ENCODE measurements at places on chromosomes 3 and 15.

DNA sequence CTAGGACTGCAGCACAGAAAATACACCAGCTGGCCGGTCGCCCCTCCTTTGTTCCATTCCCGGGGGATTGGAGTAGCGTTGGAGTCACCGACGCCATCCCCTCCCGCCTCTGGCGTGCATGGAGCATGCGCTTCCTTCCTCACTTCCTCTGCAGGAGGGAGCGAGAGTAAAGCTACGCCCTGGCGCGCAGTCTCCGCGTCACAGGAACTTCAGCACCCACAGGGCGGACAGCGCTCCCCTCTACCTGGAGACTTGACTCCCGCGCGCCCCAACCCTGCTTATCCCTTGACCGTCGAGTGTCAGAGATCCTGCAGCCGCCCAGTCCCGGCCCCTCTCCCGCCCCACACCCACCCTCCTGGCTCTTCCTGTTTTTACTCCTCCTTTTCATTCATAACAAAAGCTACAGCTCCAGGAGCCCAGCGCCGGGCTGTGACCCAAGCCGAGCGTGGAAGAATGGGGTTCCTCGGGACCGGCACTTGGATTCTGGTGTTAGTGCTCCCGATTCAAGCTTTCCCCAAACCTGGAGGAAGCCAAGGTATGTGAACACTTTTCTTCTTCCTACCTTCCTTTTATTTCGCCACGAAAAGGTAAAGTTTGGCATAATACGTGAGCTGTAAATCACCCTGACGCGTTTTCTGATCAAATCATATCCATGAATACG is at the start of gene SCG3:
SCG3 (plus strand) TSS at position 201 of the 661 bp plus-strand sequence; CDS start at position 454, 253 bp downstream.
- peak; percentile 51 for DNase-seq

DNA sequence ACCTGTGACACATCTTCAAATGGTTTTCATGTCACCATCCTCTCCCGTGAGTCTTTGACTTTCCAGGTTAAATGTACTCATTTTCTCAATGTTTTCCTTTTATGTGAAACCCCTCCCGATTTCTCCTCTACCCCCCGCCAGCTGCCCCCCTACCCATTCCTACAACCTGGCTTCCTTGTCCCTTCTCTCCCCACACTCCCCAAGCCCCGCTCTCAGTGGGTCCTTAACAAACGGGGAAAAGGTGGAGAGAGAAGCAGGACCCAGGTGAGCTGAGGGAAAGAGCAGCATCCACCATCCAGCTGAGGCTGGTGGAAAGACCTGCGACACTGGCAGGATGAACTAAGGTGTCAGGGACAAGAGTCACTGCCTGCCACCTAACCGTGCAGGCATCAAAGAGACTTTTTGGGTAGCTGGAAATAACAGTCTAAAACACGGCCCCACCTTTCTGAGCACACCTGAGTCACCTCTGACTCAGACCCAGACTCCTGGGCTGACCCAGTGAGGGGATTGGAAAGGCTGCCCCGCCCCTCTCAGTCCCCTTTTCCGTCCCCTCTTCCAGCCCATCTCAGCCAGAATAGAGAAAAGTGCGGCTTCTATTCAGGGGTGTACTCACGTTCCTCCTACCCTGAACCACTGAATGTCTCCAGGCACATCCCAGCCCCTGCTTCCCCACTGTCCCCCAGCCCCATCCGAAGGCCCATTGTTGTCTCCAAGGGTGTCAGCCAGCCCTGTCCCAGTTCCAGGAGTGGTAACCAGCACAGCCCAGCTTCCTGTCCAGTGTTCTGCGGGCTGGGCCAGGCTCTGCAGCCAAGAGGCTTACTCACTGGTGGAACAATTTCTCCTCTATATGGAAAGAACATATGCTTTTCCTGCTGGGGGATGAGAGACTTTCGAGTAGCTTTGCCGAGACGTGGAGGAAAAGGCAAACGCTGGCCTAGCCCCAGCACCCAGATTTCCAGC is 20.4 kb downstream of the ISG20 start:
- no peak for DNase-seq

DNA sequence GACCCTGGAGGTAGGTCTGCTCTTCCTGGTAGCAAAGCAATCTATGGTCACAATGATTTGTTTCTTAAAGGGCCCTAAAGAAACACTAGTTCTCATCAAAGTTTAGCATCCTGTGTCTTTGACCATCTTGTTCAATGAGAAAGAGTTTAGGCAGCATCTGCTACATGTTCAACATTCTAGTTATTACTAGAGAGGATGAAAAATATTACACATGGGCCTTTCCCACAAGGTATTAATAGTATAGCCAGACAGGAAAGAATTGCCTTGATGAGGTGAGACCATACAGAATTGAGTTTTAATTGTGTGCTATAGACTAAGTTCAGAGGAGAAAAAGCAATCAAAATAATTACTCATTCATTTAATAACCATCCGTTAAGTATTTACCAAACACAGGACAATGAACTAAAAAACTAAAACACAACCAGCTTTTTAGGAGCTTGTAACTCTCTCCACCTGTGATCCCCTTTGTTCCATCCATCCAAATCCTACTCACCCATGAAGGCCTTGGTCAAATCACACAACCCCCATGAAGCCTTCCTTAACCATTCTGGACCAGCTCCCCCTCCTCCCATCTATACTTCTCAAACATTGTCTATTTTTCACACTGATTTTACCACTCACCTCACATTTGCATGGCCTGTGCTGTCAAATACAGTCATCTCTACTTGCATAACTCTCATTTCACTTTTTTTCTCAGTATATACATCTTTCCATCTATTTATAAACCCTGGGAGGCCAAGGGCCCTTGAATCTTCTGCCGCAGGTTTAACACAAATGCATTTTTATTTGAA is 122.9 kb downstream of the RORA start:
- no peak for DNase-seq

DNA sequence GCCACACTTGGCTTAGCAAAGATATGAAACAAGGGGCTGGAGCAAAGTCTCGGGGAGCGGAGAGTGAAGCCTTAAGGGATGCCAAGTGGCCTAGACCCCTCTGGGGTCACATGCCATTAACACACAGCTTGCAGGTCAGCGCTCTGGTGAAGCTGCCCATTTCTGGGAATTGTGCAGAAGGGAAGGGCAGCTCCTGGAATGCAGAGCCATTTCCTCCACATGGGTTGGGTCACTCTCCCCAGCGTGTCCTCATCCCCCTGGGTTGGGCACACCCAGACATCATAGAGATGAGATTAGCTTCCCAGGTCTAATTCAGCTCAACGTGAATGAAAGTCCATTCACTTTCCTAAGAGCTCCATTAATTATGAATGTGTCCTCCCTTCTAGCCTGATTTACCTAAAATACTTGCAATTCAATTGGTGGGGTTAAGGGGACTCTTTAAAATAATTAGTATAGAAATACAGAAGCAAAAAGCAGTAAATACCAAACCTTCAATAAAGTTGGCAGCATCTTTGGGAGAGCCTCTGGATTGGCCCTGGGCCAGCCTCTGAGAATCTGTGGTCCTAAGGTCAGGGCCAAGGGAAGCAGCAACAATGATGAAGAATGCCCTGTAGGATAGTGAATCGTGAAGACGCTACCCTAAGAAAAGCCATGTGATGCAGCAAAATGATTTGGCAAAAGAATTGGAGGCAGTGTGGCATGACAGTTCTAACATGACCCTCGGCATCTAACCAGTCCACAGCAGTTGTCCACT is 17.8 kb downstream of the MRAS start:
- DNase-seq = no peak

GRCh38 chr15:67731112-67731721 is 94.1 kb upstream of the SKOR1 start:
- DNase-seq = no peak

- DNase-seq = no peak
Observed at GRCh38 chr3:146026547-146026946, 134.4 kb downstream of the PLOD2 start.

DNA sequence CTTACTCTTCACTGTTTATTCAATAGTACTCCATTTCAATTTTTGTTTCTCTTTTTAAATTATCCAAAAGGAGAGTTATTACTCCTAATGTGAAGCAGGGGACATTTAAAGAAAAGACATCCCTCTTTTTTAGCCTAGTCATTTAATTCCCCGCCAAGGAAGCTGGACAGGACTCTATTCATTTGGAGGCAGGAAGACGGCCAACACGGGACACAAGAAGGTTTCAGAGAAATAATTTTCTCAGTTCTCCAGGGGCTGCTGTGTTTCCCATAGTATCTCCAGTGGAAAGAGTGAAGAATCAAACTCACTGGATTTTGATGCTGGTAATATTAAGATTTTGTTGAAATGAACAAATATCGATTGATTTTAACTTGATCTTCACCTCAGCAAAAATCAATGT is 833.7 kb downstream of the ROBO2 start:
- DNase-seq = no peak

DNA sequence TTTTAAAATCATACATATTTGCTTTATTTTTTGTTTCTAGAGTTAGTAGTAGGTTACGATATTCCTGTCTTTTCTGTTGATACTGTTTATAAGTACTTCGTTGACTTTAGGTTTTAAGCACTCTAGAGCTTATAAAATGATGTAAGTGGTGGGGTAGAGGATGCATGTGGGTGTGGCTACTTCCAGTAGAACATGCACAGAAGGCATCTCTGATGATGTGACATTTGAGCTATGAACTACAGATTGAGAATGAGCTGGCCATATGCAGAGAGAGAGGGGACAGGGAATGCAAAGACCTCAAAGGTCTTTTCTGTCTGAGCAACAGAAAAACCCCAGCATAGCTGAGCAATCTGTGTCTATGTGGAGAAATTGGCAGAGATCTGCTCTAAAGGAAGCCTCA is 233.9 kb upstream of the STAC start:
- DNase-seq = no peak

DNA sequence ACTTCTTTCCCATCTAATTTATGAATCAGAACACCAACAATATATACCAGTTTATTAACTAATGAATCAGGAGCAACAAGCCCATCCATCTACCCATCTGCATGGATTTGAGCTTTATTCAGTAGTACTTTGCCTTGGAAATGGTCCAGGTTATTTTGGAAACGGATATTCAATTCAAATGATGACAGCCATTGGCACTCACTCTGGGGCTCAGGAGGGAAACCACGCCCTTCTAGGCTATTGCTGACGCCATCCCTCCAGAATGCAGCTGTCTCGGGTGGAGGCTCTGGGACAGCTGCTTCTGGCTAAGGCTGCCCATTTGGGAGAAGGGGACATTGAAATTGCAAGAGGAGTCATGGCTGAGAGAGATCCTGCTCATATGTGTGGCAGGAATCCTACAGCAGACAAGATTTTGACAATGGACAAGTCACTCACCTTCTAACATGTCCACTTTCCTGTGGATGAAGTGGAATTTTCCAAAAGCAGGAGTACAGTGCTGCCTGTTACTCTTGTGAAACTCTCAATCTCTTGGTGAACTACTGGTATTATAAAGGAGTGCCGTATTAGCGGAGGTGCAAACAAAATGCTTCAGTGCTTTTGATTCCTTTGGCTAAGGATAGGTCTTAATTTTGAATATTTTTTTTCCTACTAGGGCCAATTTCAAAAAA is 29.3 kb upstream of the TRAK1 start:
- no peak for DNase-seq

- no peak for DNase-seq
Observed at GRCh38 chr3:122215592-122216298, 32.3 kb downstream of the CASR start.

- DNase-seq = no peak
Observed at GRCh38 chr3:172317984-172318383, 130.3 kb downstream of the GHSR start.

GRCh38 chr3:40996382-40996781 is 202.9 kb upstream of the CTNNB1 start:
- DNase-seq = no peak

DNA sequence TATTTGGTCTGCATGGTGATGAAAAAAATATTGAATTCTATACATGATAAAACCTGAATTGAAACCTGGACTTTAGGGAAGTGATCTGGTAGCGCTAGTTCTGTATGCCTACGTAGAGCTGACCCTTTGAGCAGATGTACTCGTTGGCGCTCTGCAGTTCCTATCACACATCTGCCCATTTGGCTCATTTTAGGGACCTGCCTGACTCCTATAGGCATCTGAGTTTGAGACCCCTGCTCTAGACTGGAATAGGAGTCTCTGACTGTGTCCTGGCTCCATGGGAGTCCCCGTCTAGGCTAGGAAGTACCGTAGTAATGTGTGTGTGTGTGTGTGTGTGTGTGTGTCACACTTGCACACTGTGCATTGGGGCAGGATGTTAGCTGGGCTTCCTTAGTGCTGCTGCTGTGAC is 21.2 kb downstream of the STARD5 start:
- DNase-seq = no peak

GRCh38 chr3:23949784-23950183 is 4.7 kb downstream of the NR1D2 start:
- DNase-seq = no peak

GRCh38 chr3:72169561-72170472 is 384.9 kb upstream of the PROK2 start:
- DNase-seq = no peak

All from naive thymus-derived CD8-positive, alpha-beta T cell (primary cell).